ENCODE measurements at places on chromosomes 6 and 20. TPM values are rescaled to one million over a fixed set of nuclear protein-coding genes. Genes with fewer than 3 reads are reported as not detected.

Gene SUMO4
- 6.7 TPM for total RNA-seq

Gene LRRC73
- 1.6 TPM for total RNA-seq

Gene TFAP2B
- total RNA-seq: 4.7 TPM

Gene PRICKLE4
- 3.2 TPM for total RNA-seq

Gene LINC00237
- total RNA-seq: not detected

Gene MEP1A
- total RNA-seq: not detected

Gene DSN1
- total RNA-seq: 12.7 TPM

Gene GNRH2
- total RNA-seq: not detected

Gene WFDC10B
- not detected for total RNA-seq

Gene PGC
- total RNA-seq: 0.18 TPM

Gene BTNL2
- not detected for total RNA-seq

Gene TINAG
- total RNA-seq: 17.2 TPM

Gene TRIM31
- total RNA-seq: not detected

Gene KHDC1L
- total RNA-seq: not detected

Gene ADGRG6
- 37.0 TPM for total RNA-seq

Gene C20orf202
- 0.47 TPM for total RNA-seq

Gene FOXF2
- 0.18 TPM for total RNA-seq

Gene TMEM74B
- 2.7 TPM for total RNA-seq

Gene BMP5
- 4.9 TPM for total RNA-seq

Gene BPIFA1
- total RNA-seq: not detected

Gene CLPSL1
- not detected for total RNA-seq

Gene TMEM217
- total RNA-seq: 1.4 TPM

Gene PET117
- total RNA-seq: 11.3 TPM

Gene LST1
- total RNA-seq: 12.3 TPM

Gene GRM4
- 0.88 TPM for total RNA-seq

Gene LGSN
- 0.41 TPM for total RNA-seq

Gene CPXM1
- total RNA-seq: 146 TPM
